RPMI7951 (cell line): ENCODE measurements at places on chromosomes 3 and 15. TPM values are rescaled to one million over a fixed set of nuclear protein-coding genes. Genes with fewer than 3 reads are reported as not detected.

- no peak for DNase-seq
Observed at GRCh38 chr3:96961576-96961975, 147.2 kb downstream of the EPHA6 start.

Gene DNAH12
- 0.49 and 1.6 TPM in 2 replicates for total RNA-seq

GRCh38 chr3:77933926-77934325 is 894.0 kb downstream of the ROBO2 start:
- no peak for DNase-seq

Gene TMEM212
- not detected in 2 replicates for total RNA-seq

DNA sequence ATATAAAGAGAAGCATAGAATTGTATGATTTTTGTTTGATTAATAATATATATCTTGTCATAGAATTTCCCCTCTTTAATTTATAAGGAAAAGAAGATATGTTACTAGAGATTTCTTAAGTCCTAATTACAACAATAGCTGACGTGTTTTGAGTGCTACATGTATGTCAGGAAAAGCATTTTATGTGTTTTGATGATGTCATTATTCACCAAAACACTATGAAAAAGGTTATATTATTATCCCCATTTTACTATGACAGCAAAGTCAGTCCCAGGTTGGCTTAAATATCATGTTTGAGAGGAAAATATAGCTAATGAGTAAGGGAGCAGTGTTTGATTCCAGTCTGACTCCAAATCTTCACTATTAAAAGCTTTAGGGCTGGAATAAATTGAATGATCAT is 428.4 kb upstream of the GOLIM4 start:
- no peak for DNase-seq

Gene UBA3
- total RNA-seq = 104 and 127 TPM in 2 replicates

DNA sequence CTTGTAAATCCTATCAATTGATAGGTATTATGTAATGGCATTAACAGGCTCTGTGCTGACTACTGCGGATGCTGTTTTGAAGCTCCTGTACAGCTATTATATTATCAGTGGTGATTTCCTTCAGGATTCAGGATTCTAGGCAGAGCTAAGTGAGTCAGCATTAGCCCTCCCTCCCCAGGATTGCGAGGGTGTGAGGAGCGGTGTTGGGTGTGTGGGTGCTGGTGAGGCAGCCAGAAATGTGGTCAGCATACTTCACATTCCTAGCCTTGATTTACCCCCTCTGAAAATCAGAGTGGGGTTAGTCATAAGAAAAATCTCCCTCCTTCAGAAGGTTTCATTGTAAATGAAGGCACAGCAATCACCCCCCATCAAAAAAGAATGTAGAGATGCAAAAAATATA is 72.5 kb downstream of the SNTN start:
- DNase-seq = peak; percentile 82

Gene GUCA1C
- total RNA-seq = not detected in 2 replicates

Gene TGM5
- not detected in 2 replicates for total RNA-seq

DNA sequence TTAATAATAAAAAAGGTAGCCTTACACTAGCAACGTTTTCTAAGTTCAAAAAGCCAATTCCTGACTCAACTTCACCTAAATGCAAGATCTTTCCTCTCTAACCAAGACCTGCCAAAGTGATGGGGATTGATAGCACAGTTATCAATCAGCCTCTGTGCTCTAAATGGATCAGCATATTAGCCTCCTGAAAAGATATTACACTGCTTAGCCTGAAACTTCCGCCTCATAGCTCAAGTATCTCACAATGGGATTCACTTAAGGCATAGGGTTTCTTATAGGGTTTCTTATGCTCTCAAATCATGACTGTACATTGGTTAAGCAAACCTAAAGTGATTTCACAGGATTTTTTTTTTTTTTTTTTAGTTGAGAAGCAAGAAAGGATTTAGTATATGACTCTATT is 436 bp upstream of the SLC9A9 start:
- no peak for DNase-seq

Gene SKOR1
- not detected in 2 replicates for total RNA-seq

DNA sequence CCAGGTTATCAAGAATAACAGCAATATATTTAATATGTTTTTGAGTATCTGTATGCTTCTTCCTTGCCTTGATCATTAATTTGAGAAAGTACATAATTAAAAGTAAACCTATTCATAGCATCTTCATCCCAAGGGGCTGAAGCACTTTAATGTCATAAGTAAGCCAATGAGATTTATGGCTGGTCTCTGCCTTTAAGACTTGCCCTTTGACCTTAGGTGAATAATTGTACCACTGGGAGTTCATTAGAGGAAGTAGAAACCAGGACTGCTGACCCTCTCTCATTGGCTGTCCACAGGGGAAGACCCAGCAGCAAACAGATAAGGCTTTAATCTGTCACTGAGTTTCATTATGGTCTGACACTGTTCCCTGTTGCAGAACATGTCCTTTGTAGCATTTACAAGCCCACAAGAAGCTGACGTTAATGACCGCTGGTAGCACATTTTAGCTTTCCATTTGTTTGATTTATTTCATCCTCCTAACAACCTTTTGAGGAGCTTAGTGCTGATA is 16.3 kb upstream of the ERC2 start:
- DNase-seq = no peak

Gene SLC24A1
- total RNA-seq = 3.8 and 4.1 TPM in 2 replicates

Gene DMXL2
- 32.8 and 37.8 TPM in 2 replicates for total RNA-seq

DNA sequence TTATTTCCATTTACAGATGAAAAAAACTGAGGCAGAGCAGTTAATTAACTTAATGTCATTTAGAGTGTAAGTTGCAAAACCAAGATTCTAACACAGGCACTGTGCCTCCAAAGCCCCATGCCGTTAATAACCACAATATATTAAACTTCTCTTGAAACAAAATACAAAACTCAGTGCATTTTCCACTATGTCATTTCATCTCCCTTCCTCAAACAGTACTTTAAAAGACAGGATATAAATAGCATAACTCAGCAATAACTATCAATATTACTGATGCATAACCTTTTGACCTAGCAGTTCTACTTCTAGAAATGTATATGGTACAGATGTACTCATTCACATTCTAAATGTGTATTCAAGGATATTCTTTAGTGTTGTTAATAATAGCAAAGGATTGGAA is 5.1 kb upstream of the TASOR start:
- DNase-seq = no peak

Gene PEX5L
- not detected in 2 replicates for total RNA-seq

DNA sequence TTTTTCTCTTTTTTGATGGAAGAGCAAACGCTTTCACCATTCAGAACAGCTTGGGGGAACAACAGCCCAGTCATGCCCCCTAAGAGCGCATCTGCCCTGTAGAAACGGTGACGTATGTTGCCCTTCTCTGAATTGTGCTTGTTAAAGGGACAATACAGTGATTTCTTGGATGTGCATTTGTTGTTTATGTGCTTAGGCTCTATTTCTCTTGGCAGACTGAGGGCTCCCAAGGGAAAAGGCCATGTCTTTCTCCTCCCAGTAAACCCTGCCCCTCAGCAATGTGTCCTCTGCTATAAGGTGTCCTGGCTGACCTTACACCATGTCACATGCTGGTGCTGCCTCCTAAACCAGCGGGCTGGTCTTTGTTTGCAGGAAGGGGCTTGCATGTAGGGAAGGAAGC is 346.1 kb downstream of the EPHB1 start:
- DNase-seq = no peak

Gene MYO5C
- total RNA-seq = 1.2 and 1.3 TPM in 2 replicates

GRCh38 chr3:5116538-5116937 is 5.6 kb upstream of the ARL8B start:
- no peak for DNase-seq

GRCh38 chr15:90929246-90930019 is 2.9 kb downstream of the HDDC3 start:
- DNase-seq = no peak

- peak; percentile 58 for DNase-seq
Observed at GRCh38 chr3:14925729-14926591, 21.4 kb upstream of the NR2C2 start.

Gene ZBTB20
- total RNA-seq = 7.7 and 9.0 TPM in 2 replicates

GRCh38 chr3:42025370-42026138 is 63.7 kb upstream of the ULK4 start:
- peak; percentile 97 for DNase-seq

GRCh38 chr15:29196290-29196689 is 73.3 kb downstream of the NSMCE3 start:
- no peak for DNase-seq

- no peak for DNase-seq
Observed at GRCh38 chr15:38554354-38554753, 10.3 kb downstream of the RASGRP1 start.

DNA sequence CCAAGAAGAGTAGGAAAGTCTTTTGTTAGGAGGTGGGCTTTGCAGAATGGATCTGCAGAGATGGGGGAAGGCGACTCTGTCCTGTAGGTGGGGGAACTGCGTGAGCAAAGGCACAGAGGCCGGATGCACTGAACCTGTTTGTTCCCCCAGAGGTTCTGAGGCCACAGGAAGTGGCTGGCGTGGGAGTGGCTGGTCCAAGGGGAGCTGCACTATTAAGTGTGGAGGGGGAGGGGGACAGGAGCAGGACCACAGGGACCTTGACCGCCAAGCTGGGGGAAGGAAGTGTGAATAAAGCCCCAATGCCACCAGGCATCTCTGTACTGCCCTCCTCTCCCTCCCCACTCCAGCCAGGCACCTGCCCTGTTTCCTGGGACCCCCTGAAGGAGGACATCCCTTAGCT is 51.8 kb downstream of the CYP11A1 start:
- DNase-seq = peak; percentile 50

DNA sequence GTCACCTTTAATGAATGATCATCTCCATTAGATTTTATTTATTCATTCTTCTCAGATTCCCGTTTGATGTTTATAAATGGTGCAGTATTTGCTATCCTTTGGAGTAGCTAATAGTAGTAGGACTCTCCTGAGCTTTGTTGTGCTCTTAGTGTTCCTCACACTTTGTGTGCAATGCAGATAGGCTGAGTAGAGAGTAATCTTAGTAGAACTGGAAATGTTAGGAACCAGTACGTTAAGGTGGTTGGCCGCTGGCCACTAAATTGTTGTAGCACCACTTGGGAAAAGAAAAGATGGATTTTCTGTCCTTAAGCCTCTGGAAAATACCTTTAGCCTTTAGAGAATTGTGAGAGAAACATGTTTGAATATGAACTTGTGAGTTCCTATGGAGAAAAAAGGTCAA is 19.9 kb upstream of the EBLN2 start:
- DNase-seq = no peak

- DNase-seq = peak; percentile 75
Observed at GRCh38 chr3:12371525-12372140, 82.8 kb downstream of the PPARG start.

GRCh38 chr3:189303584-189303983 is 131.8 kb downstream of the TPRG1 start:
- DNase-seq = peak; percentile 45

Gene LRRC2
- 0.12 and 0.59 TPM in 2 replicates for total RNA-seq
